NCI-H748 treated with DMSO at 0.1 percent for 48 hours (cell line): ENCODE measurements at places on chromosomes 7 and 10.

- DNase-seq: no peak
Observed at GRCh38 chr10:61688551-61689308, 26.0 kb downstream of the CABCOCO1 start.

- no peak for DNase-seq
Observed at GRCh38 chr10:108561649-108562048, 1361.7 kb downstream of the XPNPEP1 start.

- DNase-seq: no peak
Observed at GRCh38 chr7:71783779-71784178, 628.4 kb downstream of the CALN1 start.

- no peak for DNase-seq
Observed at GRCh38 chr10:42367532-42368230, 270.7 kb downstream of the ZNF33B start.

- no peak for DNase-seq
Observed at GRCh38 chr7:28037220-28038010, 143.2 kb downstream of the JAZF1 start.

GRCh38 chr10:128865436-128866195 is 601.4 kb upstream of the MGMT start:
- DNase-seq: no peak

DNA sequence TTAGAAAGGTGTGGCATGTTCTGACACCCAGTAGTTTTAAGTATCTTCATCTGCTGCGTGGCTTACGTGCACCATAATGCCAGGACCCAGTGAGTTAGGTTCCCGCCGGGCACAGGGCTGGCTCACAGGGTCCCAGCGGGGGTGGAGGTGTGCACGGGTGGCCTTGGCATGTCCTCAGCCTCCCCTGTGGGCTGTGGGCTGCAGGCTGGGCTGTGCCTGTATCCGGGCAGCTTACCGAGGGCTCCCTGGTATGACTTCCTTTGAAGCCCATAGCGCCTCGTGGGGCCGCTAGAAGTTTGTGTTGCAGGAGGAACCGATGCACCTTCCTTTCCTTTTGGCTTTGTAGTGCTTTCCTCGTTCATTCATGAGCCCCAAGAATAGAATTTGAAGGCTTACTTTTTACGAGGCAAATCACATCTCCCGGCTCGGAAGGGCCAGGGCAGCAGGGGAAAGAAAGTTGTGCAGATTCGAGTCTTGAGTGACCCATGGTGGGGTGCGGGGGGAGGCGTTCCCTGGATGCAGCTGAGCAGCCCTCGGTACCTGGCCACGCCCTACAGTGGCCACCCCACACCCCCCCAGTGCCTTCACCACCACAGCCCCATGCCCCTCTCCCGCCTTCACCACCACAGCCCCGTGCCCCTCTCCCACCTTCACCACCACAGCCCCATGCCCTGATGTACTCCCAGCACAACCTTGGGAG is 113.2 kb downstream of the WDR37 start:
- no peak for DNase-seq

- DNase-seq: no peak
Observed at GRCh38 chr10:122143238-122143841, 127.8 kb upstream of the BTBD16 start.
